ENCODE measurements at places on chromosomes 2 and 18.
A peak's percentile ranks its signal among the peaks of the same experiment; 100 is the strongest.

GRCh38 chr2:210224941-210225672, at the start of gene ACADL:
Gene ACADL, minus strand, starts transcription at chr2:210225447. Its CDS starts 184 bp downstream, at chr2:210225263.
- DNase-seq, result peak; percentile 52

DNA sequence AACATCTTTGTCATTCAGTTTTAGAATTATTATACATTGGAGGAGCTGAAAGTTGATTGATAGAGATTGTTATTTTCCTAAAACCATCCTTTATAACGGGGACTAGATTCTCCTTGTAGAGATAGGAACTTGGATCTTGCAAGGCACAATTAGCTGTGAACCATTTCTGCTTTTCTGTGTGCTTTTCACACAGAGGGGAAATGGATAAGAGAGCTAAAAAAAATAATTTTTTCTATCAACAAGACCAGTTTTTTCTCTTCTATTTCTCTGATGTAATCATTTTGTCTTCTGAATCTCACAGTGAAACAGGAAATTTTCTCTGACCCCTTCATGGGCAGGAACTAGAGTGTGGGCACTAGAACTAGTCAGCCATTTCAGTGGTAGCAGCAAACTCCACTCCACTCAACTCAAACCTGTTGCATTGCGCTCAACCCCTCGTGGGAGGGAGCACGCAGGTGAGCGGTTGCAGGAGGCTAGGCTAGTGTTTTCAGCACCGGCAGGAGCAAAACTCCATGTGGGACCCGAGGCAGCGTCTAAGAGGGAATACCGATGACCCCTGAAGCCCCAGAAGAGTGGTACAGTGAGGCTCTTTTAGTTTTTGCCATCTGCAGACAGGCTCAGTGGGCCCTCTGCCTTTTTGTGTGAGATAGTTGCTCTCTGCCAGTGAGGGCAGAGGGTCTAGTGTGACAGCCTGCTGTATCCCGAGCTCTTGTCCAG, 24.0 kb upstream of the SLC39A10 start:
- DNase-seq, result no peak

DNA sequence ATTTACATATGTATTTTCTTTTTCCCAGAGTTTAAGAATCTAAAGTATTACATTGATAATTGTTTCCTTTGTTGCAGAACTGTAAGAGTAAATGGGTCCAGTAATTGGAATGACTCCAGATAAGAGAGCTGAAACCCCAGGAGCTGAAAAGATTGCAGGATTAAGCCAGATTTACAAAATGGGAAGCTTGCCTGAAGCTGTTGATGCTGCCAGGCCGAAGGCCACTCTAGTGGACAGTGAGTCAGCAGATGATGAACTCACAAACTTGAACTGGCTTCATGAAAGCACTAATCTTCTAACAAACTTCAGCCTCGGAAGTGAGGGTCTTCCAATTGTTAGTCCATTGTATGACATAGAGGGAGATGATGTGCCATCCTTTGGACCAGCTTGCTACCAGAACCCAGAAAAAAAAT, 183.8 kb upstream of the STON1 start:
- DNase-seq, result peak; percentile 89

DNA sequence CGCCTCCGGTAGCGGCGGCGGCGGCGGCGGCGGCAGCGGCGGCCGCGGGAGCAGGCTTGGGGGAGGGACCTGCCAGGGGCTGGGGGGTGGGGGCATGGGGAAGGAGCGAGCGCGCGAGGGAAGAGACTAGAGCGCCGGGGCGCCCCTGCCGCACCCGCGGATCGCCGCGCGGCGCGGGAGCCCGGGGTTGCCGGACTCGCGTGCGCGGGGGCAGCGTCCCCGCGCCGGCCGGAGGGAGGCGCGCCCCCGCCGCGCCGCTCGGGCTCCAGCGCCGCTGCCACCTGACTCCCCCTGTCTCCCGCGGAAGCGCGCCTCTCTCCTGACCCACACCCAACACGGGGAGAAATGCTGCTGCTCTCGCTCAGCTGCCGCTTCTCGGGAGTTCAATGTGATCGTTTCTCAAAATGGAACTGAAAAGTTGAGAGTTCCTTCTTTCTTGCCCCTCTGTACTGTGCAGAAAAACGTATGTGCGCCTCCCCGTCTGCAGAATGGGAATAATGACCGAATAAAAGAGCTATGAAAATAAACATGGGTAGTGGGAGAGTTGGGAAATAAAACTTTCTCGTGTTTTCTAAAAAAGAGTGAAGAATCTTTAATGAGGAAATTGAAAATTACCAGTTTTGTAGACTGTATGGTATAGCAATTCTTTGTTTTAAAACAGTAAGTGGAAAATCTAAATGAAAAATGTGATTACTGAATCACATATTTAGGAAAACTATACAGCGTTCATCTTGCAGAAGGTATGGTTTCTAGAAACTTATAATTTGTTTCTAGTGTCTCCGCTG, 455 bp upstream of the TLK1 start:
- peak; percentile 83 for DNase-seq
